ENCODE measurements at places on chromosomes 1 and 21. TPM values are rescaled to one million over a fixed set of nuclear protein-coding genes. Genes with fewer than 3 reads are reported as not detected.

ITLN2 gene
- 0.90 TPM for total RNA-seq

OR6N1 gene
- not detected for total RNA-seq

GJA9 gene
- not detected for total RNA-seq

DNA sequence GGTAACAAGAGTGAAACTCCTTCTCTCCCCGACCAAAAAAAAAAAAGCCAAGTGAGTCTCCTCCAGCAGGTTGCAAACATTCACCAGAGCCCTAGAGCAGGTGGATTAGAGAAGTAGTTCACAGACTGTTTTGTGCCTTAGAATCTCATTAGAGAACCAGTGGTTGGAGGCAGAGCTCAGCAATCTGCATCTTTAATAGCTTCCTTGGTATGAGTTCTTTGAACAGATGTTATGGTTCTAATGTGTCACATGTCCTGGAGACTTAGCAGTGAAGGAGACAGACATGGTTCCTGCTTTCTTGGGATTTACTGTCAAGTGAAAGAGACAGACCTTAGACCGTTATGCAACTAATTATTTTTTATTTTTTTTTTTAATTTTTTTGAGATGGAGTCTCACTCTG lies 26.8 kb downstream of the SESN2 start:
- no peak for DNase-seq

- peak; percentile 74 for DNase-seq
Observed at GRCh38 chr21:33325222-33326067, 675 bp downstream of the IFNAR1 start.

HES3 gene
- not detected for total RNA-seq

CEP170 gene
- 101 TPM for total RNA-seq

DNA sequence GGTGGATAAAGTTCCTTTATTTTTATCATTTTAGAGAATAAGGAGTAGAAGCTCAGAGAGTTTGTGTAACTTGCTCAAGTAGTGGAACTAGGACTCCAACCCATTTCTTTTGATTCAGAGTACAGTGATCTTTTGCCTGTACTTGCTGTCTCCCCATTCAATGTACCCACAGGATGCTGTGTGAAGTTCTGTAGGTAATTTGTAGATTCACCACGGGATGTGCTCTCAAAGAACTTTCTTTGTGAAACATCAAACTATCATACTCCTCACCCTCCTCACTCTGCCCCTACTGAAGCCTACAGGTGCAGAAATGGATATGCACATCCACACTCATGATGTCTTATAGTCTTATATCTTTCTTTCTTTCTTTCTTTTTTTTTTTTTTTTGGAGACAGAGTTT lies 65.8 kb upstream of the HSPA13 start:
- DNase-seq = no peak

GBP7 gene
- not detected for total RNA-seq

ZNF678 gene
- total RNA-seq = 9.1 TPM

- DNase-seq = no peak
Observed at GRCh38 chr1:181985936-181986906, 75.3 kb downstream of the ZNF648 start.
